ENCODE measurements at places on chromosomes 3 and 15.

DNA sequence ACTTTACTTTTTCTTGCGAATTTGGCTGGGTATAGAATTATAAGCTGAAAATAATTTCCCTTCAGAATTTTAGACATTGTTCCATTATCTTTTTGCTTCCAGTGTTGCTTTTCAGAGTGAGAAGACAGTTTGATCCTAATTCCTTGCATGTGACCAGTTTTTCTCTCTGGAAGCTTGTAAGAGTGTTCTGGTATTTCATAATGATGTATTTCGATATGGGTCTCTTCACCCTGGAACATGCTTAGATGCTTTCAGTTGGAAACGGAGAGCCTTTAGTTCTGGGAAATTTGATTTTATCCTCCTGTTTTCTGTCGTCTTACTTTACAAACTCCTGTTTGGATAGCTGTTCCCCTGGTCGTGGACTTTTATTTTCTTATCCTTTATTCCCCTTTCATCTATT lies 13.9 kb downstream of the ALPK3 start:
- no peak for DNase-seq

GRCh38 chr3:58184309-58184981 lies 26.3 kb downstream of the DNASE1L3 start:
- DNase-seq: no peak

- no peak for DNase-seq
Observed at GRCh38 chr15:68510558-68510957, 68.2 kb upstream of the CORO2B start.

DNA sequence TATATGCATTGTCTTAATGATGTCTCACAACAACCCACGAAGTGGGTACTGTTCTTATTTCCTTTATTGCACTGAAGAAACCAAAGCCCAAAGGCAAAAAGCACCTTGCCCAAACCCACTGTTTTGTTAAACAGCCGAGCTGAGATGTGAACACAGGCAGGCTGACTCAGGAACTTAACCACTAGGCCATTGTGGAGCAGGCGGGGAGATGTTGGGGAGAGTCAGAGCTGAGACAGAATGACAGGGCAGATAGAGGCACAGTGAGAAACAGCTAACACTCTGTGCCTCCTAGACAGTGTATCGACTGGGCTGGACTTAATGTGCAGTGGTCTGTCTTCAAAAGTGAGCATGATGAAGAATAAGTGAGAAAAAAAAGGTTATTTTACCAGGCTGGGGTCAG lies 56.5 kb downstream of the RPLP1 start:
- no peak for DNase-seq

- no peak for DNase-seq
Observed at GRCh38 chr15:99509686-99510461, 55.9 kb upstream of the MEF2A start.

DNA sequence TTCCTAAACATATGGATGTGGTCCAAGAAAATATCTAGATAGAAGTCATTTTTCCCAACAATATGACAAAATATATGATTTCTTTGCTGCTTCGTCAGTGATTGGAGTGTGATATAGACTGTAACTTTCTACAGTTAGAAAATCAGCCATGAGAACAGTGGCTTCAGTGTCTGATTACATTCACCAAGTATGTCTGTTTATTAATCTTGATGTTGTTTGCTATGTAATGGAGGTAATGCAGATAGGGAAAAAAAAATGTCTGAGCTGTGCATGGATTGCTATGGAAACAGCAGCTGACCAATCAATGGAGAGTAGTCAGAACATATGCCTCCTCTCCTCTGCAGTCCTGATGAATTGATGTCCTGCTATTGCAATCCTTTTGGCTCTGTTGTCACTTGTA lies 72.3 kb upstream of the GAP43 start:
- no peak for DNase-seq

DNA sequence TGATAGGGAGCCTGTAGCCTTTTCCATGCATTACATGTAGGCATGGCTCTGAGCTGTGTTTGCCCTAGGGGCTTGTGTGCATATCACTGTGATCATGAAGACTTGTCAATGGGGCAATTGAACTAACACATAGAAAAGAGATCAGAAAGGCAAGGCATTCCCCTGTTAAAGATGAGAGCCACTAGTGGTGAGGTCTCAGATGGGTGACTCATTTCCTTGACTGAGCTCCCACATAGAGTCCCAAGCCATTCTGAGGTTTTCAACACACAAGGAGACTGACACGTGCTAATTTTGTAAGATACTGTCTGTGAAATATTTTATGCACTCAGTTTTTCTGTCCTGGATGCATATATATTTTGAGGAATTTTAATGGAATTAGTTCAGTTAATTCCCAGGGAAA lies 53.8 kb downstream of the SAMMSON start:
- no peak for DNase-seq

- DNase-seq: no peak
Observed at GRCh38 chr3:25785826-25786225, 2.6 kb upstream of the NGLY1 start.

- no peak for DNase-seq
Observed at GRCh38 chr3:17752876-17753631, 10.6 kb upstream of the TBC1D5 start.

- no peak for DNase-seq
Observed at GRCh38 chr3:75129101-75129500, 514.6 kb upstream of the CNTN3 start.

DNA sequence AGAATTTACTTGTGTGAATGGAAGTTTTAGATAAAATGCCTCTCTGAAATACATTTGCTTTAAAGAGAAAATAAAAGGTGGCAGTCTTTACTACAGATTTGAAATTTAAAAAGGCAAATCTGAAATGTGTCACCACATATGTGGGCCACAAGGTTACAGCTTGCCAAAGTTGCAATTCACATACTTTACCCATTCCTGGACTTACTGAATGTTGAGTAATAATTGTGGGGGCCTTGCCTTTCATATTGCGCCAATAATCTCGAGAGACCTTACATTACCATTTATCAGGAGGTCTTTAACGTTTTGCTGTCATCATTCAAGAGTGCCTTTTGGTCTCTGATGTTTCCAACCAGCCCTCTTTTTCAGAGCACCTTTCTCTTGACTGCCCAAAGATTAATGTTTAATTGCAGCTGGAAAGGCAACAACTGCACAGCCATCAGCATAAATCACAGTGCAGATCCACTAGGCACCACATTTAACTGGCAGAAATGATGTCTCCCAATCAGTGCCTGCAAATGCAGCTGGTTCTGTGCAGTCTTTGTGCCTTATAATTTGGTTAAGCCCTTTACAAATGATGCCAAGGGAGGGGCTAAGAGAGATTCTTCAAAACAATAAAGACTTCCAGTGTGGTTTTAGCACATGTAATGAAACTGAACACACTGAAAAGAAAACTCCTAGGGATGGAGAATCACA lies 206.8 kb downstream of the MAGI1 start:
- no peak for DNase-seq

DNA sequence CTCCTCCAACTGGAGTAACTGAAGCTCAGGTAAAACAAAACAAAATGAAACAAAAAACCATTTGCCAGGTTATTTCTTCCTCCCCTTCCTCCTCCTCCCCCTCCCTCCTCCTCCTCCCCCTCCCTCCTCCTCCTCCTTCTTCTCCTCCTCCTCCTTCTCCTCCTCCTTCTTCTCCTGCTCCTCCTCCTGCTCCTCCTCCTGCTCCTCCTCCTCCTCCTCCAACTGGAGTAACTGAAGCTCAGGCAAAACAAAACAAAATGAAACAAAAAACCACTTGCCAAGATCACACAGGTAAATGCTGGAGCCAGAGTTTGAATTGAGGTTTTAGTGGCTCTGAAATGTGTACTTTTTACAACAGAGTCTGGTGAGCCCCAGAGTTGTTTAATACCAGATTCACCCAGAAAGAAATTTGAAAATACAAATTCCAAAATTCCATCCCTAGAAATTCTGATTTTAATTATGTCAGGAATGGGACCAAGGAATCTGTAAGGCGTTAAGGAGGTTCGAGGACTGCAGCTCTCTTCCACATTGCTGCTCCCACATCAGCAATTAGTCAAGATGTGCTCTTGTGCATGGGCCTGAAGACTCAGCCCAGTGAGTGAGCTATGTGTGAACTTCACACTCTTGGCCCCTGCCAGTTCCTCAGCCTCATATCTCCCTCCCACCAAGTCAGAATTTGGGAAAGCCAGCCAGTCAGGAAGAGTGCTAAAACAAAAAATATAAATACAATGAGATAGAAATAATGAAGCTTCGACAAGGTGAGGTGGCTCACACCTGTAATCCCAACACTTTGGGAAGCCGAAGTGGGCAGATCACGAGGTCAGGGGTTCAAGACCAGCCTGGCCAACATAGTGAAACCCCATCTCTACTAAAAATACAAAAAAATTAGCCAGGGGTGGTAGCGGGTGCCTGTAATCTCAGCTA lies 31.6 kb upstream of the ZNF770 start:
- DNase-seq: no peak

- DNase-seq: no peak
Observed at GRCh38 chr3:68467465-68467864, 464.9 kb downstream of the TAFA4 start.

GRCh38 chr3:72960812-72961518 lies 35.6 kb upstream of the PPP4R2 start:
- DNase-seq: no peak

DNA sequence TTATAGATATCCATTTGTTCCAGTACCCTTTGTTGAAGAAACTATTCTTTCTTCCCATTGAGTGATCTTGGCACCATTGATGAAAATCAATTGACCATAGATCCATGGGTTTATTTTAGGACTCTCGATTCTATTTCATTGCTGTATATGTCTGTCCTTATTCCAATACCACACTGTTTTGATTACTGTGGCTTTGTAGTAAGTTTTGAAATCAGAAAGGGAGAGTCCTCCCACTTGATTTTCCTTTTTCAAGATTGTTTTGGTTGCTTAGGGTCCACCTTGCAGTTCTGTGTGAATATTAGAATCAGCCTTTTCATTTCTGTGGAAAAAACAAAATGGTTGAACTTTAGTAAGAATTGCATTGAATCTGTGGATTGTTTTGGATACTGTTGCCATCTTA lies 20.6 kb upstream of the IL20RB start:
- DNase-seq: no peak

DNA sequence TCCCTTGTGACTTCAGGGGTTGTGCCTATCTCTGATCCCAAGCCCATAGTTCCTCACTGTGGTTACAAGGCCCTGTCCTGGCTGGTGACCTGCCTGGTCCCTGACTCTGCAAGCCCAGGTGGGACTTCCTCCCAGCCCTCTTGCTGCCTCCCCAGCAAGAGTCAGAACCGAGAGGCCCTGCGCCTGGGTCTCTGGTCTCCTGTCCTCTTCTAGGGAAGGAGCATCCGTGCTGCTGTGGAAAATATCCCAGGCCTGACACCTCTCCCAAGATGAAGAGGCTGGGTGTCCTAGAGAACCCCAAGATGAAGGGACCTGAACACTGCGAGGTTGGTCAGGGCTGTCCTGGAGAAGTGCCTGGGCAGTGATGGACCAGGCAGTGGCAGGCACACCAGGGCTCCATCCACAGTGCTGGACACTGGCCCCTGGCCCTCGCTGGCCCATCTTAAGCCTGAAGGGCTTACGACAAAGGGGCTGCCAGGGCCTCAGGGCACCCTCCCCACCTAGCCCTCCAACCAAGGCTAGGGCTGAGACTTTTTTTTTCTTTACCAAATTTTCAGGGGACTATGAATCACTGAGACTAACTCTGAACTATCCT lies 32.7 kb downstream of the PTH1R start:
- no peak for DNase-seq

Measured in occipital lobe (tissue), 3 donors.